Activated CD8-positive, alpha-beta T cell treated with anti-CD3 and anti-CD28 coated beads, Interleukin-2, amount 10 ng/mL, durations not matched to agents 7 days and 5 days (primary cell): ENCODE measurements at places on chromosomes 2 and 18.

DNA sequence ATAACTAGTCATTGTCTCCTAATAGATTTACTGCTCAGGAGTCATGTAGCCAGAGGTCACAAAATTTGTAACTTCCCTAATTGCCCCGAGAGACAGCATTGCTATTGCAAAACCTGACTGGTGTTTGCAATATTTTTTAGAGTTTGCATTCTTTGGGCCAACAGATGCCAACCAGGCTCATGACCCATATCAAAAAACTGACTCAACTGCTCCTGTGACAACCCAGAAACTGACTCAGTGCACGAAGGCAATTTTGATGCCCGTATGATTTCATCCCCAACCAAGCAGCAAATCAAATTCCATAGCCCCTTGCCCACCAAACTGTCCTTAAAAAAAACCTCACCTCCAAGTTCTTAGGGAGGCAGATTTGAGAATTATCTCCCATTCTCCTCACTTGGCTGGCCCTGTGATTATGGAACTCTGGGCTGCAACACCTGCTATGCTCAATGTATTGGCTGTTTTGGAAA is 951.3 kb downstream of the TSN start:
- no peak for DNase-seq

DNA sequence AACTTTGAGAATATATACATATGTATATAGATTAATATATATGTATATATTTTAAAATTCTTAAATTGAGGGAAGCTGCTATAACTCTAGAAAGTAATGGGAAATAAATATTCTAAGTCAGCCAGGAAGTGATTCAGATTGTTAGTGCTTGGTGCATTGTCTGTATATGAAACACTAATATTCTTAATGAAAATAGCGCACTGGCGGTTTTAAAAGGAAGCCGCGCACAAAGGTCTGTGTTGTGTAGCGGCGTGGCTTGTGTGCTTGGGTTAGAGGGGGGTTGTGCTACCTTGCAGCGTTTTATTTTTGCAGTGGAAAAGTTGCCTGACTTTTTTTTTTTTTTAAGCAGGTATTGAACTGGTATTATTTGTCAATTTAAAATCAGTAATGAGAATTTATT is 11.3 kb downstream of the TSHZ1 start:
- no peak for DNase-seq

DNA sequence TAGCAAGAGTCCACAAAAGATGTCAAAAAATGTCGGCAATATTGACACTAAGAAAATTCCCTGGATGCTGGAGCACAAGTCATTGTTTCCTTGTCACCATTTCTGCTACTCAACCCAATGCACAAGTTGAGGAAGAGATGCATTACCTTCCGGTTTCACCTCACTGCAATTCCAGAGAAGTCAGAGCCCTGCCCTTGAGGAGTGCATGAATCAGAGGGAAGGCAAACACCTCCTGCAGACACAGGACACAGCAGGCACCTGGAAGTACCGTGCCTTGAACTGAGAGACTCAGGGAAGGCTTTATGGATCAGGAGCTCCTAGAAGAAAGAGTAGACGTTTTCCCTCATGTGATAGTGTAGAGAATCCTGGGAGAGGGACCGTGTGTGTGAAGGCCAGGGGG is 62.7 kb upstream of the ARL4C start:
- no peak for DNase-seq

- DNase-seq: no peak
Measured at GRCh38 chr2:207311316-207312005, 145.7 kb upstream of the KLF7 start.

DNA sequence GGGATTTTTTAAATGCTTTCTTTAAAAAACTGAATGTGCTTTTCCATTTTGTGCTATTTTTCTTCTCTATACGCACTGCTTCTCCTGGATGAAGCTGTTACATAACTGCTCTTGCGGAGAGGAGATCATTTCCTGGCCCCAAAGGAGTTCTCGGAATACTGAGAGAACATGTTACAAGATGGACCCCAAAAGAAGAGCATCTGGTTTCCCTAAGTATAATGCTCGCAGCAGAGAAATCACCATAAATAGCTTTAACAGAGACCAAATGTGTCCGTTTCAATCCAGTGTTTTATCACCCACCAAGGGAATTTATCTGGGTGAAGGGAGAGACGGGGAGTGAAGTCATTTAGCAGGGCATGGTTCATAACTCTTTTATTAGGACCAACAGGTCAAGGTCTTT is 80.1 kb downstream of the RBM43 start:
- no peak for DNase-seq

- no peak for DNase-seq
Measured at GRCh38 chr2:62423883-62424458, 82.0 kb downstream of the TMEM17 start.

DNA sequence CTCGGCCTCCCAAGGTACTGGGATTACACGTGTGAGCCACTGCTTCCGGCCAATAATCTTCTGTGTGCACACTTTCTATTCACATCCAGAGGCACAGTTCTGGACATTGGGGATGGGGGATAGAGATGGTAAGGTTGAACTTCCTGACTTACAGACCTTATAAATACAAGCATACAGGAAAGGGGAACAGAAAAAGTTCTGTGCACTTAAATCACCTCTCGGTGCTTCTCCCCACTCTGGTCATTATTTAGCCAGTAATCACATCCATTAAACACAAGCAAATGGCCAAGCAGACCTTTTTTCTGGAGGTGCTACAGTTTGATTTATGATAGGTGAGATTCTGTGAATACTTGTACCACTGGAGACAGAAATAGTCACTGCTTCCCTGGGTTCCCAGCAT is 110.6 kb downstream of the CRIM1 start:
- no peak for DNase-seq
